ENCODE measurements at places on chromosomes 13 and 19.

DNA sequence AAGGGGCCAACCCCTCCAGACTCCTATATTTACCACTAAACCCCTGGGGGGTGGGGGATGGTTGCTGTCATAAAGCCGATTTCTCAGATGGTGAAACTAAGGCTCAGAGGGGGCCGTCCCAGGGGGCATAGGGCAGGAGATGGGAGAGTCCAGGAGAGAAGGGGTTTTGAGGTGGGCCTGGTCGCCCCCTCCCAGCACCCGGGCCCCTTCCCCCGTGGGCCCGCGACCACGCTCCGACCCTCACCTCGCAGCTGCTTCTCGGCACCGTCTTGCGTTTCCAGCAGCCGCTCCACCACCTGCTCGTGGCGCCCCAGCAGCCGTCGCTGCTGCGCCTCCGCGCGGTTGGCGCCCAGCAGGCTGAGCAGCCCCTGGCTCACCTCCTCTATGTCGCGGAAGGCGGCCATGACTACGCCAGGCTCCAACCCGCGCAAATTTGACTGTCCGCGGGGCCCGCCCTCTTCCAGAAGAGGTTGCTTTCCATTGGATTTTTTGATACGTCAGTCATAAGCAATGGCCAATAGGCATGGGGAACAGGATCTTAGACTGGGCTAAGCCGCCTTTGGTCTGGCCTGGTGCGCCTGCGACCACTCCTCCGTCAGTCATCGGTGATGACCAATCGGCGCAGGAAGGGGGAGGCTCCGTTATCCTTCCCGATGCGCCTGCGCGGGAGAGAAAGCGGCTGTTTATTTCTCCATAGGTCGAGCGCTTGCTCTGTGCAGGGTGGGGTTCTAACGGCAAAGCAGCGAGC, at the start of gene SPC24:
TSS of gene SPC24 (minus strand) at position 410 of the 748 bp plus-strand sequence. CDS start at position 404, 6 bp downstream.
- peak; percentile 100 for DNase-seq

GRCh38 chr13:73754727-73755292, 379.4 kb downstream of the KLF12 start:
- DNase-seq: peak; percentile 14

GRCh38 chr13:114065141-114065925, 67.1 kb downstream of the RASA3 start:
- DNase-seq: peak; percentile 99

GRCh38 chr19:11499220-11499726, 6.4 kb downstream of the ZNF653 start:
- no peak for DNase-seq

- no peak for DNase-seq
Observed at GRCh38 chr13:60047918-60048317, 115.8 kb downstream of the DIAPH3 start.

DNA sequence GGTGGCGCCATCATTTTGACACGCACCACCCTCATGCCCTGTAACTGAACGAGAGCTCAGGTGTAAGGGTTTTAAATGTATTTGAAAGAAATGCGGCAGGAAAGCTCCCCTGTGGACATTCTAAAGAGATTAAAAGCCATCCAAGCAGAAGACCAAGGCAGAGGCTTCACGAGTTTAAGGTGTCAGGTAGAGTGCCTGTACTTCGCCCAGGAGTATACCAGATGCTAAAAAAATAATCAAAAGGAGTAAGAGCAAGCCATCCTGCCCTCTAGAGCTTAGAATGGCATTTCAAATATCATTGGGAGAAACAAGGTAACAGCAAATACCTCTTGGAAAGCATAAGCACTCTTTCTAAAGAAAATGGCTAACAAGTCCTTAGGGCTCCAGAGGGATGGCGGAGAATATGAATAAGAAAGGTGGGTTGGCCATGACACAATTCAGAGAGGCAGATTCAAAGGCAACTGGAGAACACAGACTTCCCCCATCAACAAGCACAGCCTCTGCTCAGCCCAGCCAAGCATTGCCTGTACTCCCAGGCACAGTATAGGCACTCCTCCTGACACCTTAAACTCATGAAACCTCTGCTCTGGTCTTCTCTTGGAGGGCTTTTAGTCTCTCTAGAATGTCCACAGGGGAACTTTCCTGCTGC, 447.6 kb downstream of the SUCLA2 start:
- DNase-seq: no peak

DNA sequence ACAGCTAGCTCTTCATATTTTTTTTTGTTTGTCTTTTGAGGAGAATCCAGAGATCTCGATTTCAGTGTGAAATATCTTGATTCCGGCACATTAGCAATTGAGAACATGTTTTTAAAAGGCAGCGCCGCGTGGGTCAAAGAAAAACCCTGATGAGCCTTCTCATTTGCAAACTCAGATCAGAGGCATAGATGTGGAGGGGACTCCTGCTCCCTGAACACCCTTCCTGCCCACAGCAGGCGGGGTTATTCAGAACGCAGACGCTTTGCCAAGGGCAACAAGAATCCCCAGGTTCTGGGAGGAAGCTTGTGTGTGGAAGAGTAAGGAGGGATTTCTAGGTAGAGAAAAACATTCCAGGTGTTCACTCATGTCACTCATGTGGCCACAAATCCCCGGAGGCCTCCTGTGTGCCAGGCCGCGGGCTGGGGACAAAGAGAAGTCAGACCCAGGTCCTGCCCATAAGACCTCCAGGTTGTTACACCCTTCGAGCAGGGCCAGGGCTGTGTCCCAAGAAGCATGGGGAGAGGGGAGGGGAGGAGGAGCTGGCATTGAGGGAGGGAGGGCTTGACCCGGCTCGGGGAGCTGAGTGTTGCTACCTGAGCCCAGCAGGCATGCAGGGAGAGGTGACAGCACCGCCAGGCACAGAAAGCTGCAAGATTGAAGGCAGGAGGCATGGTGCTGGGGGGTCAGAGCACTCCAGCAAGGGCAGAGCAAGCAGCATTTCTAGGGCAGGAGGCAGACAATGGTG, 15.9 kb upstream of the IGLON5 start:
- no peak for DNase-seq

GRCh38 chr19:35311901-35312665, 16.9 kb upstream of the CD22 start:
- no peak for DNase-seq

Data from MV-4-11 (cell line).